ENCODE measurements at places on chromosomes 16 and 17. TPM values are rescaled to one million over a fixed set of nuclear protein-coding genes. Genes with fewer than 3 reads are reported as not detected.
A peak's percentile ranks its signal among the peaks of the same experiment; 100 is the strongest.

Gene HOXB3
- 7.6 TPM for total RNA-seq

Gene SHISA6
- total RNA-seq, result not detected

Gene CCDC47
- 25.4 TPM for total RNA-seq

Gene HBM
- not detected for total RNA-seq

Gene CCL8
- total RNA-seq, result not detected

Gene SLC38A8
- total RNA-seq, result not detected

DNA sequence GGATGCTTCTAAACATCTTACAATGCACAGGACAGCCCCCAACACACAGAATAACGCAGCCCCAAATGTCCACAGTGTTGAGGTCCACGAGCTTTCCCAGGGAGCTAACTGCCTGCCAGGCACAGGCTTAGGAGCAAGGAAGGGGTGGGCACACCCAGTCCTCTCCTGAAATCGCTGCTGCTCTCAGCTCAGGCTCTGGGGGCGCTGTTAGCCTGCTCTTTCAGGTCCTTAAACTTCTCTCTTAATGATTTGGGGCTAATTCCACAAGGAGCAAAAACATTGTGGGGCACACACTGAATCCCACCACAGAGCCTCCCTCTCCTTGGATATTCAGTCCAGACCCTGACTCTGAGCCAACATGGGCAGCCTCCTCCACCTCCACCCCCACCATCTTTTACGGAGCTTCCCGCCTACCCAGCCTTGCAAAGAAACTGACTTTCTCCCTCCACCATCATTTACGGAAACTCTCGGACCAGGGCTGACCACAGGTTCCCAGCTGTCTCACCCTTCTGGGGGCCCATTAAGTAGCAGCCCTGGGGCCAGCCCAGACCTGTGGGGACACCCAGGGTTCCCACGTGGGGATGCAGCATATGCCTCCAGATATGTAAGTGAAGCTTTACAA, 1.1 kb downstream of the CD300H start:
- DNase-seq, result no peak

- peak; percentile 86 for DNase-seq
Observed at GRCh38 chr16:67184995-67185650, 1.4 kb upstream of the MATCAP1 start.

DNA sequence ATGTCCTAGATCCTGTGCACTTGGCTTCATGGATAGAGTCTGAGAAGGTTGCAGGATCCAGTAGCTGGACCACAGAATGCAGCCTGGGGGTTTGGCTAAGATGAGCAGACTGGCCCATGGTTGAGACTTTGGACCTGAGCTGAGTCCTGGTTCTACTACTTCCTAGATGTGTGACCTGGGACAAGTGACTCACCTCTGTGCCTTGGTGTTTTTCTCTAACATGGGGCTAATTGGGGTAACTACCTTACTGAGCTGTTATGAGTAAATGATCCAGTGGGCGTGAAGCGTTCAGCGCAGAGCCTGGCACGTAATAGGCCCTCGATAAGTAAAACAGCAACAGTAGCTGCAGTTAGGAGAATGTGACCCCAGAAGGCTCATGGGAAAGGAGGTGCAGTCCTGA, 38.8 kb downstream of the SNX20 start:
- DNase-seq, result no peak

DNA sequence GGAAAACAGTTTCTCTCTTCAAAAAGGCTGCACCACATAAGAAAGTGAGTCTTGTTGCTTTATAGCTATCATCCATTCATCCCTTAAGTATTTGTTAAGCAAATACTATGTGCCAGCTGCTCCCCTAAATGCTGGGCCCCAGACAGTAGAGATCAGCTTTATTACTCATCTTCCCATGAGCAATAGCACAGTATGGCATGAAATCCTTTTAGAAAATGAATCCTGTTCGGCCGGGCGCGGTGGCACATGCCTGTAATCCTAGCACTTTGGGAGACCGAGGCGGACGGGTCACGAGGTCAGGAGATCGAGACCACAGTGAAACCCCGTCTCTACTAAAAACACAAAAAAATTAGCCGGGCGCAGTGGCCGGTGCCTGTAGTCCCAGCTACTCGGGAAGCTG, 99.5 kb downstream of the MYO1D start:
- no peak for DNase-seq

- no peak for DNase-seq
Observed at GRCh38 chr17:5373112-5373511, 46.4 kb downstream of the NUP88 start.

DNA sequence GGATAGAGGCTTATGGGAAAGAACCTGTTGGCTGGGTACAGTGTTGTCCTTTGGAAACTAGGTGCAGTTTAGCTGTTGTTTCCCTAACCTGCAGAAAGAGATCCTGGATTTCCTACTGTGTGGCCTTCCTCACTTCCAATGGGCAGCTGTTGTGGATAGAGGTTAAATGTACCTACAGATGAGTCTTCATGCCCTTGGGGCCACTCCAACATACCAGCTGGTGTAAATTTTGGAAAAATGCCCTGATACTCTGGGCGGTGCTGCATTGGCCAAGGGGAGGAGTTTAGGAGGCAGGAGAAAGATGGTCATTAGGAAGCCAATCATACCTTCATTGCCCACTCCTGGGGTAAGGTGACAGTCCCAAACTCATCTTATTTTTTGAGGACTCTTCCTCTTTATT, 70.2 kb downstream of the SNX11 start:
- DNase-seq, result no peak

DNA sequence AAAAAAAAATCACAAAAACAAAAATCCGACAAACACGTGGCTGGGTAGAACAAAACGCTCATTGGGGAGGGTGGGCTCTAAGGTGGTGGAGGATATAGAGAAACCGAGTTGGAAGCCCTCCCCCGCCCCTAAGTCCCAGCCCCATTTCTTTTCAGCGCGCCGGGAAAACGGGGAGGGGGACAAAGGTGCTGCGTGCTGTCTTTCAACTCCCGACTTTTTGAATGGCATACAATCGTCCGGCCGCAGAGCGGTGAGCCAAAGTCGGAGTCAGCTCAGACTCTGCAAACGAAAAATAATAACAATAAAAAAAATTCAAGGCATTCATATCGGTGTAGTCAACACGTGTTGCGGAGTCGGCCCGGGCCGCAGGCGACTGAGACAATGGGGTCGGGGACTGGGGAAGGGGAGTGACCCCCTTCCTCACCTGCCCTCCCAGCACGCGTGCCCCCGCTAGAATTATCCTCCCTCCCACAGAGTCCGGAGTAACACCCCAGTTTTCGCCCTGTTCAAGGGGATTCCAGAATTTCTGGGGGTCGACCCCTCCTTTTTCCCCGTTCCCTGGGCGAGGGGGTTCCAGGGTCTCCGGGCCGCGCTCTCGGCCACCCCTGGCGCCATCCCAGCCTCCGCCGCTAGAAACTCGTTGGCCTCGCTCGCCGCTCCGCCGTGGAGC, 1.7 kb upstream of the IGF2BP1 start:
- DNase-seq, result no peak

DNA sequence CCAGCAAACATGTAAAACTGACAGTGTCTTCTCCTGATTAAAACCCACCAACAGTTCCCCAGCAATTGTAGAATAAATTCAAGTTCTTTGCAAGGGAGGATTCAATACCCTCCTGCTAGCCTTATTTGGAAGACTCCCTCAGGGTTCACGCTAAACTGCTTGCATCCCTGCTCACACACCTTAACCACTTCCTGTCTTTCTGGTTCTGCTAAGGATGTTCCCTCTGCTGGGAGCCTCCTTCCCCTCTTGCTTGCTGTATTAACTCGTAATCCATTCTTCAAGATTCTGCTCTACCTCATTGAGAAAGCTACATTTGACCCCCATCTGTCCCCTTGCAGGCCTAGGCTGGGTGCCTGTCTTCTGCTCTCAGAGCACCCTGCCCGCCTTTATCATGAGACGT, 2.3 kb upstream of the SHISA6 start:
- DNase-seq, result no peak

GRCh38 chr17:36721560-36722120, 120.3 kb downstream of the MRM1 start:
- no peak for DNase-seq

DNA sequence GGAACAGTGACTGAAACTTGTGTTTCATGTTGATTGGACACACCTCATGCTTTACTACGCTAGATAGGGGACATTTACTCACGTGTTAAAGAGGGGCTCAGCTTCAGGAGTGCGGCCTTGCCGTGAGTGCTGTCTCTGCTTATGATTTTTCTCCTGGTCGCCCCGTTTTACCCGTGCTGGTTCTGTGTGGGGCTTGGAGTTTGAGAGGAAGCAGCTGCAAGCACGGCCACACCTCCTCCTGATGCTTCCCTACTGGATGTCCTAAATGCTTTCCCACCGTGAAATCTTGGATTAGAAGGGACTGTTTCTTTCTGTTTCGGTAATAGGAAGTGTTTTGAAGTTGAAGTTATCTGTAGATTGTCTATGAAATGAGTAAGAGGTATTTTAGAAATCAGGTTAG, 54.0 kb upstream of the ZNF750 start:
- no peak for DNase-seq

GRCh38 chr16:30647274-30647571, 3.5 kb upstream of the PRR14 start:
- DNase-seq, result no peak

DNA sequence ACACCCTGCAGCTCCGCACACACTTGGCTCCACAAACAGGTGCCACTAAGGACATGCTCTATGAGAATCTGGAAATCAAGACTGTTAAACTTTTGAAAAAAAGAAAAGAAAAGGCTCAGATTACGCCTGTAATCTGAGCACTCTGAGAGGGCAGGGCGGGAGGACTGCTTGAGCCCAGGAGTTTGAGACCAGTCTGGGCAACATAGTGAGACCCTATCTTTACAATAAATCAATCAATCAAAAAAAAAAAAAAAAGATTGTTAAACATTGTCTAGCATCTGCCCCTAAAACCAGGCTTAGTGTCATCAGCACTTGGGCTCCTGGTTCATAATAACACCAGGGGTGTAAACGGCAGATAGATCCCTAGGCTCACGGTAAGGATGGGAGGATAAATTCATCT, 37.5 kb upstream of the FAAP100 start:
- DNase-seq, result no peak

DNA sequence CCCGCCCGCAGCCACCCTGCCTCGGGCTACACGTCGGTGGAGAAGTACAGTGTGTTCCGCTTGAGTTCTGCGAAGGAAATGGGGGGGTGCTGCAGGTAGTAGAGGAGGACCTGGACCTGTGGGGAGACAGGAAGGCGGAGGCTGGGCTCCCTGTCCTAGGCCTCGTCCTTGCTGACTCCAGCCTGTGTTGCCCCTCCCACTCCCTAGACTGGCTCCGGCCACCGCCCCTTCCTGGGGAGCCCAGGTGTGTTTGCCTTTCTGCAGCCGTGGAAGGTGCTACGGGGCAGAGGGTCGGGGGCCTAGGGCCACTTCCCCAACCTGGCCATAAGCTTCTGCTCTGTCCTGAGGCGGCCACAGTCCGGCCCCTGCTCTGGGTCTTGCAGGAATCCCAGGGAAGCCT, 9.1 kb downstream of the TIMM22 start:
- no peak for DNase-seq

DNA sequence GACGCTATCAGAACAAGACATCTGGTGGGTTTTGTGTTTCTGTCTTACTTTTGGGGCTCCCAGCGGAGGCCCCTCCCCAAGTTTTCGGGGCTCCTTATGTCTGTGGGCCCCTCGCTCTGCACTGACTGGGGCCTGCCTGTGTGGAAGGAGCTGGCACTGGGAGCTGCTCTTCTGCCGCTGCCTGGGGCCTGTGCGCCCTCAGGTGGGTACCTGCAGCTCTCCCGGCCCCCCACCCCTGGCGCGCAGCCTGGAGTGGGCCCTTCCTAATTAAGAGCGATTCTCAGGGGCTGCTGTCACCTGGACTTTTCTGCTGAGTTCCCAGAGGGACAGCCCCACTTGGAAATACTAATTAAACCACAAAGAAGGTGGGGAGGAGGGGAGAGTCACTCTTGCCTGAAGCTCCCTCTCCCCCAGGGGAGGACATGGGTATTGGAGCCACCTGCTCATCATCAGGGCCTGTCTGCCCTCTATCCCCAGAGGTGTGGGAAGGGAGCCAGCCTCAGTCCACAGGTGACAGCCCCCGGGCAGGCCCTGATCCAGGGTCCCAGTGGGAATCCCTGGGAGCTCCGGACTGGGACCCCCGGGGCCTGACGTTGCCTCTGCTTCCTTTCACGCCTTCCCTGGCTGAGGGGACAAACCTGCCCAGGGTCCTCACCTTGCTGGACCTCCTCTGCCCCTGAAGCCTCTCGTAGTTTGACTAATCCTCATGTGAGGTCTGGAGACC, 36.5 kb downstream of the GSE1 start:
- no peak for DNase-seq

GRCh38 chr16:68069511-68070248, 15.5 kb upstream of the NFATC3 start:
- DNase-seq, result peak; percentile 48

DNA sequence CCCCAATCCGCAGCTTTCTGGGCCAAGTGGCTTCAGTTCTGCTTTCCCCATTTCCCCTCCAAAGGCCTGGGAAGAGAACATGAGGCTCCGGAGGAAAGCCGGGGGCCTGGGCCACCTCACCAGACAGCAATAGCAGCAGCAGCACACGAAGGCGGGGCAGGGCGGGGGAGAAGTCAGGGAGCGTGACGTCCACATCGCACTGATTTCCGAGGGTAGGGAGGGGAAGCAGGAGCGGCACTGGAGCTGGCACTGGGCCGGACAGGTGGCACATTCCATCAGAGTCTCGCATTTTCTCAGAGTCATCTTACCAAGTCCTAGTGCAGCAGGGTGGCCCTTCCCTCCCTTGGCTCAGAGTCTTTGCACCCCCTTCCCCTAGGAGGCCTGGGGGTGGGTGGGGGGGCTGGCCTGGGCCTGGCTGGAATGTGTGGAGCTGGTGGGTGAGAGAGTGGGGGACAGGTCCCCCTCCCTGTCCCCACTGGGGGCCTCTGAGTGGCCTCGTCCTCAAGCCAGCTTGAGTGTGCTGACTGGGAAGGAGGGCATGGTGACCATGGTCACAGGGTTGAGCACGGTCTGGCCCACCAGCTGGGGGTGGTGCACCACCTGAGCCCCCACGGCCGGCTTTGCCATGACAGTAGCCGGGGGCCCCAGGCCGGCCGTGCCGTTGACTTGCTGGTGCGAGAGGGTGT, 14.3 kb downstream of the MNT start:
- DNase-seq, result no peak

GRCh38 chr16:77551357-77551756, 116.5 kb upstream of the ADAMTS18 start:
- DNase-seq, result no peak

DNA sequence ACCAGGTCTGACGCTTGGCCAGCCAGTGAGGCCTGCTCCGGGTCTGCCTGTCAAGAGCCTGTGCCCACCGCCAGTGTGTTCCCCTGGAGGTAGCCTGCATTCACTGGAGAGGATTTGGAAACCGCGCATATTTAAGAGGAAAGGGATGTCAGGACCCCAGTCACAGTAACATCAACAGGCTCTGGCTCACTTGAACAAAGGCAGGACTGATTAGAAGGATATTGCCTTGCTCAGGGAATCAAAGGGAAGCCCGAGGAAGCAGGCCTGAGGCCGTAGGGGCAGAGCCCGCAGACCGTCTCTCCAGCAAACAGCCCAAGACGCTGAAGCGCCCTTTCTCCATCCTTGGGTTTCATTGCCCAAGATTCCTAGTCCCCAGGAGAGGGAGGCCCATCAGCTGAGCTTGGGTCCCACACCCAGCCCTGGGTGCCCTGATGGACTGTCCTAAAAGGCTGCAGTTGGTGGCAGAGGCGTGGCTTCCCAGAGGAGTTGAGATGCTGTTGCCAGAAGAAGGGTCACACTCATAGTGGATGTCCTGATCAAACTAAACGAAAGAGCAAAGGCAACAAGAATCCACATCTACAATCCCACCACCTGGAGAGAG, 23.2 kb downstream of the NT5M start:
- DNase-seq, result no peak
